GM19239 (cell line): ENCODE measurements at places on chromosomes 2 and 18.

DNA sequence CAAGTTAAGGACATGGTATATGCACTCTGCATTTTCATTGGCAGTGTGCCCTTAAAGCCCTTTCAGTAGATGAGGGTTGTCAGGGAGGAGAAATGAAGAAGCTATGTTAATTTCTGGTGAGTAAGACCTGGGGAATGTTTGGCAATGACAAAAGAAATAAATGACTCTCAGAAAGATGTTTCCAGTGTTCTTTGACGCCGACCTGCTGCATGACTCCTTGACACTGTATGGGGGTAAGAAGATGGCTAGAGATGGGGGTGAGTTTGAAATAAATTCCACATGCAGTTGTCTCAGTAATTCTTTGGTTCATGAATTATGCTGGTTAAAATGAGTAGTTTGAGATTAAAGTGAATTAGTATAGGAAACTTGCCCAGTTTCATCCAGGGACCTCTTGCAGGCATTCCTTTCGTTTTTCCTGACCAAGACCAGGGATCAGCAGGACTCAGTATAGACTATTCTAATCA lies 5.9 kb downstream of the CCDC121 start:
- DNase-seq, result no peak

- DNase-seq, result no peak
These were observed 167.3 kb downstream of the DOK6 start for GRCh38 chr18:69567813-69568488.

GRCh38 chr2:239035361-239035814 lies 187.5 kb downstream of the TWIST2 start:
- peak; percentile 85 for DNase-seq

DNA sequence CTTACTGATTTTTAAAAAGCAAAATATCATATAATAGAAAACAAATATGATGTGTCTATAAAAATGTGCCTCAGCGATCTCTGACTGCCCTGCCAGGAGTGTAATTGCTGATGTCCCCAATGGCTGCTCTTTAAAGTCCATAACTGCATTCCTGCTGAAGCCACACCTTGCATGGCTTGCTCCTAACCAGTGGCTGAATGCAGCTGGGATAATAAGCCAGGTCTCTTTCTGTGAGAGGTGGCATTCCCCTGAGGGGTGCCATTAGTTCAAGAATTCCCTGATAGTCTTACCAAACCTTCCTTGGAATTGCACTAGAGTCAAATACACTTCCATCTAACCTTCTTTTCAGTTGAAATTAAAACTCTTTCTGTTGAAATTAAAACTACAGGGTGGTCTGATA lies 125.8 kb upstream of the ZNF804A start:
- no peak for DNase-seq

- no peak for DNase-seq
These were observed 200.6 kb downstream of the DPP10 start for GRCh38 chr2:114642988-114643553.

GRCh38 chr2:11768946-11769345 lies 22.5 kb downstream of the LPIN1 start:
- DNase-seq, result no peak

DNA sequence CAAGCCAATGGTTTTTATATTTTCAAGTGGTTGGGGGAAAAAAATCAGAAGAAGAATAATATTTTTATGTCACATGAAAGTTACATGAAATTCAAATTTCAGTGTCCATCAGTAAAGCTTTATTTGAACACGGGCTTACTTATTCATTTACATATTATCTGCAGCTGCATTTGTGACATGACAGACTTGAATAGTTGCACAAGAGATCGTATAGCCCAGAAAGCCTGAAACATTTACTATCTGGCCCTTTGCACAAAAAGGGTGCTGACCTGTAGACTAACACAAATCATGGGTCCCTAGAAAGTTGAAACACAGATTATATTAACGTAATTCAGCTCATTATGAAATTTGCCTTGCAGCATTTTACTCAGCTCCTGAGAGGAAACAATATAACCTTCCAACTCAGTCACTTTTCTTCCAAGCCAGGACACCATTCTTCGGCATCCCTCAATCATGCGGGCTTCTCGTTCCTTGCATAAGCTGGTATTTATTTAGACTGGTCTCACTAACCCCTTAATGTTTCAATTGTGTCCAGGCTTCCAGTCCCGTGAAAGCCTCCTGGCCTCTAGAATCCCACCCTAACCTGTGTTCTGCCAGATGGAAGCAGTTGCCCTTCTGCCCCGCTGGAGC lies 402.7 kb downstream of the SETBP1 start:
- no peak for DNase-seq

DNA sequence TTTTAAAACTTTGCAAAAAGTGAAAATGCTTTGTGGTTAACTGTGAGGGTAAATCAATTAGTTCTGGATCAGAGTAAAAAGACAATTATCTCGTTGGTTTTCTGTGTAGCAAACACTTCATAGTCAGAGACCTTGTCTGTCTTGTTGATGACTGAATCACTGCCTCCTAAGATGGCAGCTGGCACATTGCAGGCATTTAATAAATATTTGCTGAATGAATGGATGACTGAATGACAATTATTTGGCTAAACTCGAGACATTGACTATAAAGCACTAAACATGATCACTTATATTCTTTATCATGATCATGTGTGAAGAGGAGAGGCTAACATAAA lies 96.2 kb downstream of the MAIP1 start:
- DNase-seq, result no peak

DNA sequence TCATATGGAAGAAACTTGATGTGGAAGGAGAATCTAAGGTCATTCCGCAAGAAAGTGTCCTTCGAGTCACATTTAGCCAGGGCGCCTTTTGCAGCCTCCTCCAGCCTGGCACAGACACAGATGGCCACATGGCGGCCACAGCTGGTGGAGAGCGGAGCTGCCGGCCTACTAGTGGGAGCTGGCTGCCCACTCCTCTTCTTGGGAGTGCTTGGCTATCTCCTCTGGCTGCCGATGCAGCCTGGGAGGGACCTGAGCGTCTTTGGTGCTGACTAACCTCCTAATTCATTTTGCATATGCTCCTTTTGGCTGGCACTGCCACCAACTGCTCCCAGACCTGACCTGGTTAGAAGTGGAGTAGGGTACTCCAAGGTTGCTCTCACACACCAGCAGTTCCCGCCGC lies 199.3 kb upstream of the MYT1L start:
- no peak for DNase-seq

DNA sequence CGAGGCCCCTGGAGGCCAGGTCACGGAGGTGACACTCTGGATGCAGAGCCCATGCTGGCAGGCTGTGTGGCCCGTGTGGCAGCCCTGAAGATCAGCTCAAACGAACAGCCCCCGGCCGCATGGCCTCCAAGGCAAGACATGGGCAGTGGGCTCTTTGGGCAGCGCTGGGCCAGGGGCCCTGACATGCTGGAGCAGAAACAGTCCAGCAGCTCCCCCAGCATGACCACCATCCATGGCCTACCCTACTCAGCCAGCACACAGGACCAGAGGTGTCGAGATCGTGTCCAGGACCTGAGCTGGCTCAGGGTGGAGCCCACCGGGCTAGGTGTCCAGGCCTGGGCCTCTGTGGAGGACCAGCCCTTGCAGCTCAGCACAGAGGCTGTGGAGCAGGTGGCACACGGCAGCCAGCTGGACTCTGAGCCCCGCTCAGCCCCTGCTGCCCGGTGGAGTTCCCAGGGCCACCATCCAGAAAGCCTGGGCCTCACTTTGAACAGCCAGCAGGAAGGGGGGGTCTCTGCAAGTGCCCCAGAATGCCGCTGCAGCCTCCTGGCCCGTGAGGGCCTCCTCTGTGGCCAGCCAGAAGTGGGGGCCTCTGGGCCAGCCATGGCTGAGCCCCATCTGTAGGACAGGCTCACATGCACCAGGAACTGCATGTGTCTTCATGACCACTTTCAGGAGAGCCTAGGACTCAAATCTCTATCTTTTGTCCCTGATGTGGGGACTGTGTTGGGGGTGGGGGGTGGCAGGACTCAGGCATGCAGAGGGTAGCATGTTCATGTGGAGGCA lies 8.9 kb downstream of the AMER3 start:
- DNase-seq, result no peak

- no peak for DNase-seq
These were observed 52.8 kb downstream of the HYCC2 start for GRCh38 chr2:201018636-201019035.

DNA sequence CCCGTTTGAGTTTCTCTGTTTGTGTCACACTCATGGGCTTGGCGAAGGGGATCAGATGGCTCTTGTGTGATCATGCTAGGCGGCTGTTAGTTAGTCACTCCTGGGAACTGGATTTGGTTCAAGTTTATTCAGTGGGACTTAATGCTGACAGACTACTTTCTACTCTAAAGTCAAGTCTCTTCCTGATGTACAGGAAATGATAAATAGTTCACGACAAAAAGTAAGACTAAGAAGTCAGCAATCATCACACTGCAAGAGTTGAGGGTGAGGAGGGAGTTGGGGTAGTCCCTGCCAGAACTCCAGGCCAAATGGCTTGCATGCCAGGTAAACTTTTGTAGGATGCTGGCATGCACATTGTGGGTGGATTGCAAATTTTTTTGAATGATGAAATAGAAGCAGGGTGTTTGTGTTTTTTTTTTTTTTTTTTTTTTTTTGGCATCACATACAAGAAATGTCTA lies 25.1 kb upstream of the CCL20 start:
- no peak for DNase-seq

GRCh38 chr2:241629762-241630435 lies 7.1 kb downstream of the THAP4 start:
- no peak for DNase-seq

DNA sequence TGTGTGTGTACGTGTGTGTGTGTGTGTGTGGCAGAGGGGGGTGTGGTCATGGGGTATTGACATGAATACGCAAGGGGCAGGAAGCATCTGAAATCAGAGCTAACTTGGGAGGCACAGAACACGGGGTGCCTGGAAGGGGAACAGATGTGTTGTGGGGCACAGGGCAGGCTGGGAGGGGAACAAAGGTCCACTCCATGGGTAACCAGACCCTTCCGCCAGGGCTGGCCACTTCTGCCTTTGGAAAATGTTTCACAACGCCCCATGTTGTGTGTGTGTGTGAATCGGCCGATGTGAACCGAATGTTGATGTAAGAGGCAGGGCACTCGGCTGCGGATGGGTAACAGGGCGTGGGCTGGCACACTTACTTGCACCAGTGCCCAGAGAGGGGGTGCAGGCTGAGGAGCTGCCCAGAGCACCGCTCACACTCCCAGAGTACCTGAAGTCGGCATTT lies at the start of gene SLC11A1:
TSS of gene SLC11A1 (plus strand) at position 358 of the 451 bp plus-strand sequence. CDS start 96 bp downstream, outside the sequence.
- no peak for DNase-seq

DNA sequence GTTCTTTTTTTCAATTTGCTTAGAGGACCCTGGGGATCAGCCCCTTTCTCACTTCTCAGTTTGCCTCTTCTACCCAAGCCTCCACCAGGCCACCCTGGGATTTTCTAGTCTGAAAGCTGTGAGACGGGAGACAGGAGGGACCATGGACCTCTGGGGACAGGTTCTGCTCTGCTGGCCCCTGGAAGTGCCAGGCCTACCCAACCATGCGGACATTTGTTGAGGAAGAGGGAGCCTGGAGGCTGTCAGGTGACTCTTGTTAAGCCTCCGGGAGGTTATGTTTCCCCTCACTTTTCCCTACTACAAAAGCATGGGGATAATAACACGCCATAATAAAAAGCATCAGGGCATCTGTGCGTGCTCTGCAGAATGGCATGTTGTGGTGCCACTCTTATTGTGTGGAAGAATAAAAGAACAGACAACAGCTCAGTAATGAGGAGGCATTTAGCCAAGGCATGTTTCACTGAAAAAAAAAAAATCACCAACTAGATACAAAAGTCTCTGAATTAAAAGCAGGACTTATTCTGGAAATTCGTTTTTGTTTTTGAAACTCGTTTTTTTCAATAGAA lies 48.3 kb upstream of the PLA2R1 start:
- no peak for DNase-seq

DNA sequence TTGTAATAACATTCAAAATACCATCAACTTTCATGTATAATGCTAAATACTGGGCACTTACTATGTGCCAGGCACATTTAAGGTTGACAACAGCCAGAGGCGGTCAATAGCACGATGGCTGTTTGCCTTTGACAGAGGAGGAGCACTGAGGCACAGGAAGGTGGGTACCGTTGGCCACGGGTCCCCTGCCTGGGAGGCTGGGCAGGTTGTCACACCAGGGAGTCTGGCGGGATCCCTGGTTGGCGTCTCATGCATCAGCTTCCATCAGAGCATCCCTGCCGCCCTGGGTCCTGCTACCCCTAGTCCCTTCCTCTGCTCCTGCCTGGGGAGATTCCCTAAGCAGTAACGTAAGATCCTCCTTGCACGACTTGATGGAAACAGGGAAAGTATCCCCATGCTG lies 19.4 kb downstream of the ALLC start:
- DNase-seq, result no peak

- DNase-seq, result no peak
These were observed 87.8 kb upstream of the RBMS1 start for GRCh38 chr2:160581448-160581847.

- no peak for DNase-seq
These were observed 99.2 kb downstream of the SMAD7 start for GRCh38 chr18:48851599-48851960.

GRCh38 chr2:178912416-178913048 lies 105.3 kb upstream of the TTN start:
- no peak for DNase-seq

GRCh38 chr2:30481323-30481800 lies 34.3 kb downstream of the LCLAT1 start:
- DNase-seq, result no peak

- no peak for DNase-seq
These were observed 10.5 kb downstream of the TCF23 start for GRCh38 chr2:27159271-27159670.

- no peak for DNase-seq
These were observed 43.8 kb upstream of the SCN9A start for GRCh38 chr2:166419616-166419934.

- DNase-seq, result no peak
These were observed 497 bp downstream of the DSC3 start for GRCh38 chr18:31042084-31042405.

DNA sequence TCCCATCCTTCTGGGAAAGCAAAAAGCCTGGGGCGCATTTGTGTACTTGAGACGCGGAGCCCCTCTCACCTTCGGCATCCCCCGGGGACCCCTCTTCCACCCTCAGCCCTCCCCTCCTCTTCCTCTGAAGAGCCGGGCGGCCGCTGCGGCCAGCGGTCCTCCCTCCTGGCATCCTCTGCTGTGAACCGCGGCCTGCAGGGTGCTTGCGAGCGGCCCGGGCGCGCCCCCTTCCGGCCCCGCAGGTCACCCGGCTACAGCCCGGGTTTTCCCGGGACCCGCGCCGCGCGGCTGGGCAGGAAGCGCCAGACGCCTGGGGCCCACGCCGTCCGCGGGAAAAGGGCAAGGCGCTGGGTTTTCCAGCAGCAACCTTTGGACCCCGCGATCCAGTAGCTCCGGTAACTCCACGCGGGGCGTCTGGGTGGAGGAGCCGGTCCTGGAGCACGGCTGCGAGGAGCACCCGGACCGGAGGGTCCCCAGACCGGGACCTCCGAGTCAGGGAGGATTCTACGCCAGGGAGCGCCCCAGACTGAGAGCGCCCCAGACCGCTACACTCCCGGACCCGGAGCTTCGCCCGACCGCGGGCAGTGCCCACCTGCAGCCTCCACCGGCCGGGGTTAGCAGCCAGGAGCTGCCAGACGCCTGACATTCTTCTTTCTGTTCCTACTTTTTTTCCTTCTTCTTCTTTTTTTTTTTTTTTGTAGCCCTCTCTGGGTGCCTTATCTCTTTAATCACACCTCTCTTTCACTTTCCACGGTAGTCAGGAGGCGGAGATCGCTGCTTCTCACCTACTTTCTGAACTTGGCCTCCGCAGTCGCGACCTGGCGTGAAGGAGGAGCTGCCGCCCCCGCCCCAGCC lies at the start of gene IL18R1:
TSS of gene IL18R1 (plus strand) at position 271 of the 855 bp plus-strand sequence. CDS start 6,865 bp downstream, outside the sequence.
- peak; percentile 28 for DNase-seq
